Stimulated activated CD4-positive, alpha-beta T cell treated with anti-CD3 and anti-CD28 coated beads, Interleukin-1b, Interleukin-23, amount 100 ng/mL, for 4 hours (primary cell): ENCODE measurements at places on chromosomes 7 and 10.

DNA sequence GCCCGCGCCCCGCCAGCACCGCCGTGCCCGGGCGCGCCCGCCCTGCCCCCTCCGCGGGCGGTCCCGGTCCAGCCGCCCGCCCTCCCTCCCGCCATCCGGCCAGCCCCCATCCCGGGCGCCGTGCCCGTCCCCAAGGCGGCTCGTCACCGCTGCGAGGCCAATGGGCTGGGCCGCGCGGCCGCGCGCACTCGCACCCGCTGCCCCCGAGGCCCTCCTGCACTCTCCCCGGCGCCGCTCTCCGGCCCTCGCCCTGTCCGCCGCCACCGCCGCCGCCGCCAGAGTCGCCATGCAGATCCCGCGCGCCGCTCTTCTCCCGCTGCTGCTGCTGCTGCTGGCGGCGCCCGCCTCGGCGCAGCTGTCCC, at the start of gene HTRA1:
Gene HTRA1 (plus strand): TSS at position 187 of the 362 bp plus-strand sequence. CDS start 100 bp downstream, at position 287.
- no peak for DNase-seq

- DNase-seq: no peak
Observed at GRCh38 chr7:130473876-130474275, 18.0 kb upstream of the MEST start.

GRCh38 chr10:51877636-51878035, 178.2 kb upstream of the CSTF2T start:
- DNase-seq: no peak

DNA sequence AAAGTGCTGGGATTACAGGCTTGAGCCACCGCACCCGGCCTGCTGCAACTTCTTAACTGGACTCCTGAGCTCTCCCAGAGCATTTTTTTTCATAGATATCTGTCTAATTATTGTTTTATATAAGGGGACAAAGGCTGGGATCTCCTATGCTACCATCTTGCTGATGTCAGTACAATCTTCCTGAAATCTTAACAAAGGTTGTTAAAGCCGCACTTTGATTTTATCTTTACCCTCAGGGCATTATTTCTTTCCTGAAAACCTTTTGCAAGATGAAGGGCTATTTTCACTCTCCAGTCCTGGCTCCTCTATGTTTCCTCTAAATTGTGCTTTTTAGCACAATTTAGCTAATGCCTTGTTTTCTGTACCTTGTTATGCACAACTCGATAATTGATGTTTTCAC, 102.9 kb downstream of the EPC1 start:
- no peak for DNase-seq

- no peak for DNase-seq
Observed at GRCh38 chr7:3250725-3251124, 50.3 kb upstream of the SDK1 start.

- DNase-seq: no peak
Observed at GRCh38 chr7:16883918-16884317, 2.1 kb upstream of the AGR3 start.

DNA sequence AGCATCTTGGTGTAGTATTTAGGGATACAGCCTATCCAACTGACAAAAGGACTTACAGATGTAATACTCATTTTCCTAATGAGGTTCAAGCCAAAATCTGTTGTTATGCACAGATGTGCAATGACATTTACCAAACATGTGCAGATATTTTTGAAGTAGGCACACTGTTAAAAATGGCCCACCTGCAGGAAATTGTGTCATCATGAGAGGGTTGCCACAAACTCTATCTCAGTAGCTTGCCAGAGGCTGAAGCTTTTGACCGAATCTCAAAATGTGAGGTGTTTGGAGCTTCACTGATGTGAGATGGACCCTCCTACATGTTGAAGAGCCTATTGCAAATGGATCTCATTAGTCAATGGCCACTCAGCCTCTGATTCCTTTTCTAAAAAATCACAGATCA, 89.7 kb upstream of the CSTF2T start:
- DNase-seq: no peak

GRCh38 chr7:82578430-82578829, 134.9 kb upstream of the CACNA2D1 start:
- DNase-seq: no peak

- no peak for DNase-seq
Observed at GRCh38 chr10:93820434-93820833, 62.7 kb downstream of the LGI1 start.

DNA sequence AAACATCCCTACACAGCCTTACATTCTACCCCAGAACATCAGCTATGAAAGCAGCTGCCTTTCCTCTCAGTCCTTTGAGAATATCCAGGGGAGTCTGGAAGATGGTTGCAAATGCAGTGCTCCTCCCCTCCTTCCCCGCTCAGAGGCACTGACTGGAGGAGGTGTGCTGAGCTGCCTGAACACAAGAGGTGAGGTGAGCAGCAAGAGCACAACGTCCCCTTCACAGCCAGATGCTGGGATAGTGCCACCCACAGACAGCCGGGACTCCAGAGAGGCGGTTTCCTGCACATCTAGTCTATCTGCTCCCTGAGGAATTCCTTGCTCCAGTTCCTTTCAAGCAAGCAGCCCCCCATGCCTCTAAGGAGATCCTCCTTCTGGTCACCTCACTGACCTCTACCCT, 74.2 kb downstream of the EZH2 start:
- DNase-seq: no peak

DNA sequence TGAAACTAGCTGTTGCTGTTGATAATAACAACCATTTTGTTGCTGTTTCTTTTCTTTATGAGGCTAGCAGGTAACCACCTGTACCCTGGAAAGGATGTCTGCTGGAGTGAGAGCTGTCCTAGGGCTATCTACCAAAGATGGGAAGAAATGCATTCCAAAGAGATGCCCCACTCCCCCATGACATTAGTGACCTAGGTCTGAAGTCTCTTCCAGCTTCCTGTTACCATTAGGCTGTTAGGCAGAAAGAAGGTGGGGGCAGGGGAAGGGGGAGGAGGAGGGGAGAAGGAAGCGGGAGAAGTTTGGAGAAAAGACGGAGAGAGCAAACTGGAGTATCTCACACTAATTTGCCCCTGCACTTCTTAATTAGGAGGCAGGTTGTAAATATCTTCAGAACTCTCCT, 118.5 kb downstream of the ABLIM1 start:
- no peak for DNase-seq

DNA sequence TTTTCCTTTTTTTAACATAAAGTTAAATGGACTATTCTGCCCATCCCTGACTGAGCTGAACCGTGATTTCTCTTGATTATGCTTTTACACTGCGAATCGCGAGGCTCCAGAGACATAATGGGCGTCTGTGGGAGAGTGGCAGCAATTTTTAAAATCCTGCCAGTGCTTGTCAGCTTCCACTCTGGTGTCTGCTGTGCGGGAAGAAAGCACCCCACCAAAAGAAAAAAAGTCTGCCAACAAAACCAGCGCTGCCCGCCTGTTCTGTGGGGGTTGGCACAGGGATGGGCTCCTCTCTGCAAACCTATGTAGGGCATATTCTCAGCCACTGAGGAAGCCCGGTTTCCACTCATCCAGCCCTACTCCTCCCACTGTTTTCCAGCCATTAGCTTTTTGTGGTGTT, 592.3 kb upstream of the GALNT17 start:
- DNase-seq: no peak

- no peak for DNase-seq
Observed at GRCh38 chr10:127303105-127303504, 106.7 kb upstream of the INSYN2A start.

DNA sequence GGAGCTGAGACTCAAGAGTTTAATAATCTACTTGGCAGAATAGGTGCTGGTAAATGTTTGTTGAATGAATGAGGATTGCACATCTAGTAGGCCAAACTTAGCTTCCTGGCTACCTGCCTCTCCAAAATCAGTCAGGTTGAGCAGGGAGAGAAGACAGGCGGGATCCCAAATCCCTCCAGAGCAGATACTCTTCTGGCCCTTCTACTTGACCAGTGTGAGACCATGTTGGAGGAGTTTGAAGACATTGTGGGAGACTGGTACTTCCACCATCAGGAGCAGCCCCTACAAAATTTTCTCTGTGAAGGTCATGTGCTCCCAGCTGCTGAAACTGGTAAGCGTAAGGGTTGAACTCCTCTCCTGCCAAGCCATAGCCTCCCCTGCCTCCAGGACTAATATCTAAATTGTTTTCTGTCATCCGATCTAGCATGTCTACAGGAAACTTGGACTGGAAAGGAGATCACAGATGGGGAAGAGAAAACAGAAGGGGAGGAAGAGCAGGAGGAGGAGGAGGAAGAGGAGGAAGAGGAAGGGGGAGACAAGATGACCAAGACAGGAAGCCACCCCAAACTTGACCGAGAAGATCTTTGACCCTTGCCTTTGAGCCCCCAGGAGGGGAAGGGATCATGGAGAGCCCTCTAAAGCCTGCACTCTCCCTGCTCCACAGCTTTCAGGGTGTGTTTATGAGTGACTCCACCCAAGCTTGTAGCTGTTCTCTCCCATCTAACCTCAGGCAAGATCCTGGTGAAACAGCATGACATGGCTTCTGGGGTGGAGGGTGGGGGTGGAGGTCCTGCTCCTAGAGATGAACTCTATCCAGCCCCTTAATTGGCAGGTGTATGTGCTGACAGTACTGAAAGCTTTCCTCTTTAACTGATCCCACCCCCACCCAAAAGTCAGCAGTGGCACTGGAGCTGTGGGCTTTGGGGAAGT, 2.2 kb upstream of the MBLAC1 start:
- DNase-seq: no peak

DNA sequence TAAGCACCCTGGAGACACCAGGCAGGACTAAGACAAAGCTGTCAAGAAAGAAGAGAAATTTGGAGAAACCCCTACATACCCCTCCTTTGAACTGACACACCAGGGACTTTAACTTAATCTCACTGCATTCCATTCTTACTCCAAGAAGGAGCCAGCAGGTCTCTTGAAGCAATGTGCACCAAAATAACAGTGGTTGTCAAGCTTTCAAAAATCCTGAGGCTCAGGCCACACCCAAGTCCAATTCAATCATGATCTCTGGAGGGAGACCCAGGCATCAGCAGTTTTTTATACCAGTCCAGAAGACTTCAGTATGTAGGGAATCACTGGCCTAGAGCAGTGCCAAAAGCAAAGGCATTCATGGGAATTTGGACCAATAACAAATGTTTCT, 6.8 kb downstream of the SLC25A13 start:
- DNase-seq: no peak

DNA sequence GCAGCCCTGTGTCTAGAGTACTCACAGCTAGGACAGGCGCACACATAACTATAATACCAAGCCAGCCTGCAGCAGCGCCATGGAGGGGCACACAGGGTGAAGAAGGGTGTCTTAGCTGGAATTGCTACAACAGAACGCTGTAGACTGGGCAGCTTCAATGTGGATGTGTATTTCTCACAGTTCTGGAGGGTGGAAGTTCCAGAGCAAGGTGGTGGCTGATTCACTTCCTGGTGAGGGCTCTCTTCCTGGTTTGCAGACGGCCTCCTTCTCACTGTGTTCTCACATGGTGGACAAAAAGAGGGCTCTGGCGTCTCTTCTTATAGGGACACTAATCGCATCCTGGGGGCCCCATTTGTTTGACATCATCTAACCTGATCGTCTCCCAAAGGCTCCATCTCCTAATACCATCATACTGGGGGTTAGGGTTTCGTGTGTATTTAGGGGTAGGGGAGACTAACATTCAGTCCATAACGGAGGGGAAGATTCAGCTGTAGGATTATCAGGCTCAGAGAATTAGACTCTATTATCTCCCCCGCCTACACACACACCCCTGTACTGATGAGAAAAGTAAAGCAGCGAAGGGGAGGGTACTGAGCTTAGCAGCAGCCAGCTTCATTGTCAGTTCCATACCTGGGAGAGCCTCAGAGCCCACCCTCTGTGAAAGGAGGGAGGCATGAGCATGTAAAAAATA, 289.1 kb downstream of the CCDC3 start:
- DNase-seq: no peak

DNA sequence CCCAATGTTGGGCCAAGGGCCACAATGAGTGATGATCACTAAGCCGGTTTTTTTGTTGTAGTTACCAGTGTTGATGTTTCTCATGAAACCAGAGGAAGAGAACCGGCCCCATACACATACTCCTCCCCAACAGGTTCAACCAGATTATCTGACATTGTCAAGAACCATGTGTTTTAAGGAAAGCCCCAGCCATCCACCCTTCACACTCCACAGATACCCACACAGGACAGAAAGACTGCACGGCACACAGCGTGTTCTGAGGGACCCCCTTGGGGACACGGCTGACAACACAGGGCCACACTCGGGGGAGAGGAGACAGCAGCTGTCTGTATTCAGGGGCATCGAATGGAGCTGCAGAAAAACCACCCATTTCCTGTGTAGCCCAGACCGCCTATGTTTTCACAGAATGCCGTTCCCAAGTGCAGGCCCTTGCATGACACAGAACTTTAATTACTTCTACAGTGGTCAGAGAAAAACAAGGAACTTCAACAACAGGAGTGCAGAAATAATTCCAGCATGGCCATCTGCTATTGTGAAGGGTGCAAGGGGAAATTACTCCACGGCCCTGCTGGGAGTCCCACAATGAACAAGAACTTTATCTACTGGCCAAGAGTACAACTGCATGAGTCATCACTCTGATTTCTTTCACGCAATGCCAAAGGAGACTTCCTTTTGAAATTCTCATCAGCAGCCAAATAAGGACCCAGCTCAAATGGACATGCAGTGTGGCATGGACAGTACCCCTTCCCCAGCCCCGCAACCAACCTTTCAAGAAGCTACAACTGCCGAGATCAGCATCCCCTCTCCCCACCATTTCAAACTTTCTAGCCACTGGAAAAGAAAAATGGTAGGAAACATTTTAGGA, 2.3 kb downstream of the KLF6 start:
- DNase-seq: no peak

DNA sequence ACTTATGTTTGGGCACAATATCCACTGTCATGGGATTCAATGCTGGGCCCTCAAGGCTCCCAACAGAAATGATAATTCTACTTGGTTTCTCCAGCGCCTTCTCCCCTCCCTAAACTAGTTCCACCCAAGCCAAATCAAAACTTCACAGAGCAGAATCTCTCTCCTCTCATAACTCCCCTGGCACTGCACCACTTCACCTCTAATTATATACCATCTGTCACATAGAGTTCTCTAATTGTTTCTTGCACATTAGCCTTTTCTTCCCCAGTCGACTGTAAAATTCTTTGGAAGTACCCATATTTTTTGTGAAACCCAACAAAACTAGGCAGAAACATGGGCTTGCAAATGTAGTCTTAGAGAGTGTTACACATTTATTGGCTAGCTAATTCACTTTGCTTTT, 8.1 kb downstream of the SGMS1 start:
- DNase-seq: no peak
